ENCODE measurements at places on chromosomes 1 and 21.

- no peak for DNase-seq
Measured at GRCh38 chr1:245995474-245995873, 511.6 kb downstream of the SMYD3 start.

DNA sequence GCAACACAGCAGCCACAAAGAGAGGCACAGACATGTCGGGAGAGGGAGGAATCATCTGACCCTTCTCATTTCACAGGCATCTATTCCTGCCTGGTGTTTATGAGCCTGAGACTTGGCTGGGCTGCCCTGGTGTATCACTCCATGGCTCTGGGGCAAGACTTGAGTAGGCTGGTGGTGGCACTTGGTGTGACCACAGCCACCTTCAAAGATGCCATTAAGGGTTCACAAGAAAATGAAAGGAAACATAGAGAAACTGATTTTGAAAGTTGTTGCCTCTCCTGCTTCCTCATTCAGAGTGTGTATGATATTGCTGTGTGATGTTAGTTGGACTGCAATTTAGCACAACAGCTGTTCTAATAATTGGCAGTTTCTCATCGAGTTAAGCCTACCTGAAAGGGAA, 298.8 kb downstream of the FAM72C start:
- DNase-seq: no peak

DNA sequence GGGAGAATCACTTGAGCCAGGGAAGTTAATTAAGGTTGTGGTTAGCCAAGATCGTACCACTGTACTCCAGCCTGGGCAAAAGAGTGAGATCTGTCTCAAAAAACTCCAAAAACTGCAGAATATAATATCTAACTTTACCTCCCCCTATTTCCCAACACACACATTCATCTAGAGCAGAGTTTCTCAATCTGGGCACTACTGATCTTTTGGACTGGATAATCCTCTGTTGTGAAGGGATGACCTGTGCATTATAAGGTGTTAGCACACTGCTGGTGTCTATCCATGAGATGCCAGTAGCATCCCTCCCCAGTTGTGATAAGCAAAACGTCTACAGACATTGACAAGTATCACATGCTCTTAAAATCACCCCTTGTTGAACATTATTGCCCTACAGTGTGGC, 61.8 kb downstream of the RGS13 start:
- DNase-seq: no peak

GRCh38 chr1:192445839-192446489, 129.2 kb downstream of the RGS21 start:
- no peak for DNase-seq

DNA sequence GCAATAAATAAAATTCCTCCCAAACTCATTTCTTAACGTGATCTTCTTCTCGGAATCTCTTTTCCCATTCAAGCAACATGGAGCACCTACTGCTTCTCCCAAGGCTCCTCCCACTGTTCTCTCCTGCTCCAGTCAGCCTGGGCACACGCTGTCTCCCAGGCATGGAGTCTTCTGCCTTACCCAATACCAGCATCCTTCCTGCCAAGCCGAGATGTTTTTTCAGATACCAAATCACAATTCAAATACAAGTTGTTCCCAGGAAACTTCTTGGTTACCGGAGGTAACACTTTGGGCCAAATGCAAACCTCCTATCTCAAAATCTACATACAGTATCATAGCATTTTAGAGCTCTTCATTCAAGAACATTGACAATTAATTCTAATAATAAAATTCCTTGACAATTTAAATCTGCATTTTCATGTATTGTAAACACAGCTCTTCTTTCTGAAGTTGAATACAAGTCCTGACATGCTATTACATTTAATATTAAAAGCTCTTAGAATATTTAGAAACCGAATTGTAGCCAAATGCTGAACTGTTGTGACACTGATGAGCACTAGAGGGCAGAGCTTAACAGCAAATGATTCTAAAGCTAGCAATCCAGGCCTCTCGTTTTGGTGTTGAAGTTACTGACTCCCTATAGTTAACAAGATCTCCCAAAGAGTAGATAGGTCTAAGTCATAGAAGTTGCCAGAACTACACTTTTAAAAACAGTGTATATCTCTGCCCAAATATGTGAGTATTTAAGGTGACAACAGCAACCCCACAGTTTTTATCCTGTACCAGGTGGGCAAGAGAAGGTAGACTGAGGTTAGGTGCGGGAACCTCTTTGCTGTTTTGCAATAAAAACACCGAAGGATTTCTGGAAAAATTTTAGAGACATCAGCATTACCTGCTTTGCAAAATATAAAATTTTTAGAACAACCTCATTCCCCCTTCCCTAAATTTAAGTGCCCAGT, 52.3 kb downstream of the BCAR3 start:
- DNase-seq: no peak

DNA sequence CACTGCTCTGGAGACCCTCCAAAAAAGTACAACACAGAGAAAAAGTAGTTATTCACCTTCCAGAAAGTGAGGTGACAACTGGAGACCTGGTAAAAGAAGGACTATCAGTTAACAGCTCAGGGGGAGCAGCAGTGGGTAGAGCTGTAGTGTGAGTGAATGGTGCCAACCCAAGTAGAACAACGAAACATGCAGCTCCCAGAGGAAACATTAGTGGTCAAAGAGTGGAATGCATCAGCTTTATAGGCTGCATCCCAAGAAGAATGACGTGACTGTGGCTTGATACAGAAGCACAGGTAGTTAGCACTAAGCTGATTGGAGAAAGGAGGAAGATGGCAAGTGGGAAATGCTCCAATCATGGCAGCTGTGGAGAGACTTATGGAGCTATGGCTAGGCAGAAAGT, 275.7 kb upstream of the CAMK1G start:
- DNase-seq: no peak

- DNase-seq: no peak
Measured at GRCh38 chr1:46466477-46467182, 23.0 kb upstream of the DMBX1 start.

DNA sequence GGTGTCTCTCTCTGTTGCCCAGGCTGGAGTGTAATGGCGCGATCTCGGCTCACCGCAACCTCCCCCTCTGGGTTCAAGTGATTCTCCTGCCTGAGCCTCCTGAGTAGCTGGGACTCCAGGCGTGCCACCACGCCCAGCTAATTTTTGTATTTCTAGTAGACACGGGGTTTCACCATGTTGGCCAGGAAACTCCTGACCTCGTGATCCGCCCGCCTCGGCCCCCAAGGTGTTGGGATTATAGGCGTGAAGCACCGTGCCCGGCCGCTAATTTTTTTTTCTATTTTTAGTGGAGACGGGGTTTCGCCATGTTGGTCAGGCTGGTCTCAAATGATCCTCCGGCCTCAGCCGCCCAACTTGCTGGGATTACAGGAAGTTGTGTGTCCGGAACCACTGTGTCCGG, 597 bp downstream of the HORMAD1 start:
- DNase-seq: no peak

DNA sequence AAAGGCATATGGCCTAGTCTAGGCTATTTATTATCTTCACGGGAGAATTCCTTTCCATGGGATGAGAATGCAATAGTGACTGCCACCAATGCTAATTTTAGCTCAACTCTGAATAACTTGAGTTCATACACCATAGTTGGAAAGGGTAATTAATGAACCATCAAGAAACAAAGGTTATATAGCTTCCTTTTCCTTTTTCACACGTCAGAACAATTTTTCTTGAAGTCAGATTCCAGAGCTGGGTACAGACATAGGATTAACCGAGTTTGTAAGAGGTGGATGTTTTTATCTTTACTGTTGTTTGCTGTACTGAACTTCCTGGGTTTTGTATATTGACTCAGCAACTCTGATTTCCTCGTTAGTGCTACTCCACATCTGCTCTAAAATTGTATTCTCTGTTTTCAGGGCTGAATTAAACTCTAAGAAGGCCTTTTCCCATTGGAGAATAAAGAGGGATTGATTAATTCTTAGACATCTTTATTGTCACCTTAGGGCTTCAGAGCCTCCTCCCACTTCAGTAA, 262.0 kb downstream of the NUF2 start:
- no peak for DNase-seq

All from cortex of kidney (tissue), 1 donor.